NCI-H1105 (cell line): ENCODE measurements at places on chromosomes 16 and 17.

DNA sequence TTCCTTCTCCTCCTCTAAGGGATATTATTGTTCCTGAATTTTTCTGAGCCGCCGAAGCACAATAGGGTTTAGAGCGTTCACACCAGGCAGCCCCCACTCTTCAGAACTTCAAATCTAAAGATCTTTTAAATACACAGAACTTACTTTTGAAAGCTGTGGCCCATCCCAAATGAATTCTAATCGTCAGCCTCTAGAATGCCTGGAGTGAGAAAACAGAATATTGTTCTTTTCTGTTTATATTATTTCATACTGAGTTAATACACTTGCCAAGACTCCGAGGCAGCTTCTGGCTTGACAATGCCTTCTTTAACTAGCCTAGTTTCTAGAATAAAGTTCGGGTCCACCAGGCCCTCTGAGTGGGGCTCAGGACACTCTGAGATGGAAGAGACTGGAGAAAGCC, 405.6 kb downstream of the WWOX start:
- no peak for DNase-seq

DNA sequence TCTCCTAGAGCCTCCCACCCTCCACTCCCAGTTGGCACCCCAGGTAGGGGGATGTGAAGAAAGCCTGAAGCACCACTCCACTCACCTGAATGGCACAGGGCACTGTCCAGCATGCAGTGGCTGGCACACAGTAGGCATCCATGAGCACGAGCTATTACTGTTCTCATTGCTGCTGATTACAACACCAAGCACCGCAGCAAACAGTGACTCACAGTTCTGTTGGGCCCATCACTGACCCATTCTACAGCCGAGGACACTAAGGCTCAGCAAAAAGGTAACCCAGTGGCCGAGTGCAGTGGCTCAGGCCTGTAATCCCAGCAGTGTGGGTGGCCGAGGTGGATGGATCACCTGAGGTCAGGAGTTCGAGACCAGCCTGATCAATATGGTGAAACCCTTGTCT, 2.7 kb downstream of the ZSCAN10 start:
- no peak for DNase-seq

GRCh38 chr17:81040791-81041337, 5.9 kb downstream of the BAIAP2 start:
- DNase-seq: no peak

- no peak for DNase-seq
Observed at GRCh38 chr17:520447-521182, 168.0 kb upstream of the RPH3AL start.

DNA sequence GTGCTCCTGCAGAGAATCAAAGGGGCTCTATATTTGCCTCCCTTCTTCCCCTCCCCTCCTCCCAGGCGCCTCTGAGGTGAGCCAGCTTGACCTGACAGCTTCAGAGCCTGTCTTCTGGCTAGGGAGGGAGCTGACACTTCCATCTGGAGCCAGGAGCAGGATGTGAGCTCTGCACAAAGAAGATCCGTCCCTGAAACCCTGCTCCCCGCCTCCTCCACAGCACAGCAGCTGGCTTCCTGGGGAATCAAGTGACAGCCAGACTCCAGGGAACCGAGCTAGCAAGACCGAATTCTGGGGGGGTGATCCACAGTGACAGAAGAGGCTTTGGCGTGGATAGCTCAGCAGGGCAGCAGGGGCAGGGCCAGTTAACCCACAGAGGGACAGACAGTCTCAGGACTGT, 37.2 kb downstream of the CCDC182 start:
- no peak for DNase-seq

DNA sequence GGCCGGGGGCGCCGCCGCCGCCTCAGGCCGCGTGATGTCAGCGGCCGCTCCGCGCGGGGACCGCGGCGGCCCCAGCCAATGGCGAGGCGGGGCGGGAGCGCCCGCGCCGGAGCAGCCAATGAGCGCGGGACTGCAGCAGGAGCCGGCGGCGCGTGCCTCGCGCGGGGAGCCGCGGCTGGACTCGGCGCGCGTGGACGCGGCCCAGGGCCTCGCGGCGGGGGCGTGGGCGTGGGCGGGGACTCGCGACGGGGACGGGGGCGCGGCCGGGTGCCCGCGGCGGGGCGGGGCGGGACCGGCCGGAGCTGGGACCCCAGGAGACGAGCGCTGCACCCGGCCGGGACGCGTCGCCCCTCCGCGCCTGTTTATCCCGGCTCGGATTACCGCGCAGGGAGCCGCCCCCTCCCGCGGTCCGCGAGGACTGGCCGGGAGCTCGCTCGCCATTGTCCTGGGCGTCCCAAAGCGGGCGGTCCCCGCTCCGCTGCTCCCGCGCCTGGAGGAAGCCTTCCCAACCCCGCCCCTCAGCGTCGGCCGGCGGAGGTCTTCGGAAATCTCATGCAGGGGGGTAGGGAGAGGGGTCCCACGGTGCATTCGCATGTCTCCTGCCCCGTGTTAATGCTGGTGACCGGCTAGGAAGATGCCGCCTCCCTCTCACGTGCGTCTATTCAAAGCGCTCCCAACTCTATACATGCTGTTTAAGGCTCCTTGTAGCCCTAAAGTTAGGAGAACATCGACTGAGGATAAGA, at the start of gene RNF157:
RNF157 (minus strand) TSS at position 33 of the 743 bp plus-strand sequence. CDS start 253 bp downstream, outside the sequence.
- peak; percentile 26 for DNase-seq

DNA sequence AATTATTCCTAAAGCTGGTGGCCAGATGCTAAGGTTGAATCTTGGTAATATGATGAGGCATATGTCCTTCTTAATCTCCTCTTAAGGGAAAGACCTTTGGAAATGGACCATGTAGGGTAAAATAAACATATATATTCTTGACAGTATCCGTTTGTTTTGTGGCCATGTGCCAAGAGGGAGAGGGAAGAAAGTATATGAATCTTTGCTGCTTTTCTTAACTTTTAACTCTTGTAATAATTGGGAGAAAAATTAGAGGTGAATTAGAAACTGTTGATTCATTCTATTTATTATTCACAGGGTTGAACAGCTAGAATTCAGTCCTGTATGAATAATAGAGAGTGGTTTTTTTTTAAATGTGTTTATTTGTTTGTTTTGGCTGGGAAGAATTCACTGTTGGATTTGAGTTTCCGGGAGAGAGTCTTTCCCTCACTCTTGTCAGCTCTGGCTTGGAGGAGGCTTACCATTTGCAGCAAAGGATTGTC, 31.6 kb downstream of the AATF start:
- no peak for DNase-seq

- no peak for DNase-seq
Observed at GRCh38 chr16:71338632-71339031, 19.9 kb upstream of the CALB2 start.

DNA sequence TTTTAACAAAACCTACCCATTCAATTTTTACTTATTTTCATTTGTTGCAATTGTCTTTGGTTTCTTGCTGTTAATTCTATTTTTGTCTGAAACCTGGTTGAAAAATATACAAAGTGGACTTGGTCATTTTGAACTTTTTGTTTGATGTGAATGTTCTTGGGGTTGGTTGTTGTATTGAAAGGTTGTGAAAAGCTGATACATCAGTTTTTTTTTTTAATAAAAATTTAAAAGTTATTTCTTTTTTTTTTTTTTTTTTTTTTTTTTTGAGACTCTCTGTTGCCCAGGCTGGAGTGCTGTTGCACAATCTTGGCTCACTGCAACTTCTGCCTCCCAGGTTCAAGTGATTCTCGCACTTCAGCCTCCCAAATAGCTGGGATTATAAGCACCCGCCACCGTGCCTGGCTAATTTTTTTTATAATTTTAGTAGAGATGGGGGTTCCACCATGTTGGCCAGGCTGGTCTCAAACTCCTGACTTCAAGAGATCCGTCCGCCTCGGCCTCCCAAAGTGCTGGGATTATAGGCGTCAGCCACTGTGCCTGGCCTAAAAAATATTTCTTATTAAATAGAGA, 28.9 kb downstream of the WIPF2 start:
- no peak for DNase-seq

- no peak for DNase-seq
Observed at GRCh38 chr16:58219432-58219831, 21.5 kb upstream of the CSNK2A2 start.
